Lower leg skin (tissue), 4 donors: ENCODE measurements at places on chromosomes 2 and 18. TPM values are rescaled to one million over a fixed set of nuclear protein-coding genes. Genes with fewer than 3 reads are reported as not detected.

- DNase-seq: no peak
Observed at GRCh38 chr2:96959406-96960110, 26.8 kb downstream of the FAM178B start.

GRCh38 chr2:177030451-177031105 is 182.0 kb upstream of the HNRNPA3 start:
- no peak for DNase-seq

DNA sequence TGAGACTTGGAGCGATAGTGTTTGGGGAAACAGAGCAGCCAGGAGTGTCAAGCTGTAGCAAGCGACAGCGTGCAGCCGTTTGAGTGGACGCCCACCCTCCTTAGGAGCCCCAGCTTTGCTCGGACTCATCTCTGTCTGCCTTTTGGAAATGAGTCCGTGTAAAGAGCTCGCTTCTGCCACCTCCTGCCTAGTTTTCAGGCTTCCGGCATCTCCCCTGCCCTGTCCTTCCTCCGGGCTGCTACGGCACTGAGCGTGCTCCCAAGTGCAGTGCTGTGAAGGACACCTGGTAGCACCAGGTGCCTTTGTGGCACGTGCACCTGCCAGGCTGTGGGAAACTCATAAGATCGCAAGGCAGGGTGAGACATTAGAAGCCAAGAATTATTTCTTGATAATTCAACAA is 117.1 kb downstream of the RNF144A start:
- DNase-seq: no peak

- DNase-seq: peak; percentile 67
Observed at GRCh38 chr2:128731994-128732650, 413.5 kb upstream of the HS6ST1 start.

GRCh38 chr18:75346671-75347070 is 80.8 kb downstream of the SMIM21 start:
- no peak for DNase-seq

Gene MAP3K19
- not detected for total RNA-seq

Gene RIF1
- total RNA-seq: 38.4 TPM
